ENCODE measurements at places on chromosomes 7 and 10. TPM values are rescaled to one million over a fixed set of nuclear protein-coding genes. Genes with fewer than 3 reads are reported as not detected.

SLC26A5 gene
- total RNA-seq = not detected

HECW1 gene
- not detected for total RNA-seq

SYT15B gene
- not detected for total RNA-seq

- DNase-seq = no peak
Measured at GRCh38 chr7:101412976-101413375, 50.3 kb downstream of the COL26A1 start.

DNA sequence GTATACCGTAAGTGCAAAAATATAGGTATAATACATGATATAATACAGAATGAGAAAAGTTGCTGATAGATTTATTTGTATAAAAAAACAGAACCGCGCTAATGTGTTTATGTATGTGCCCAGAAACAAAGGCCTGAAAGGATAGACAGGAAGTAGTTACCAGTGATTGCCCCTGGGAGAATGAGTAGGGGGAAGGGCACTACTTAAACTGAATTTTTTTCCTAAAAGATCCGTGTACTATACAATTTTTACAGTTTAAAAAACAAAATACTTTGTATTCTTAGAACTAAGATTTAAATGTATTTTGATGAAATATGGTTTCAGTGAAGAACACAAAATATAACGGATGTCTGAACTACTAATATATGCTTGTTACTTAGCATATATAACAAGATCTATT lies 2.9 kb downstream of the IPMK start:
- no peak for DNase-seq
